ENCODE measurements at places on chromosomes 3 and 15.
A peak's percentile ranks its signal among the peaks of the same experiment; 100 is the strongest.

- DNase-seq = no peak
Observed at GRCh38 chr3:178203165-178203564, 333.1 kb upstream of the KCNMB2 start.

- no peak for DNase-seq
Observed at GRCh38 chr15:91471468-91471867, 371.4 kb downstream of the SV2B start.

DNA sequence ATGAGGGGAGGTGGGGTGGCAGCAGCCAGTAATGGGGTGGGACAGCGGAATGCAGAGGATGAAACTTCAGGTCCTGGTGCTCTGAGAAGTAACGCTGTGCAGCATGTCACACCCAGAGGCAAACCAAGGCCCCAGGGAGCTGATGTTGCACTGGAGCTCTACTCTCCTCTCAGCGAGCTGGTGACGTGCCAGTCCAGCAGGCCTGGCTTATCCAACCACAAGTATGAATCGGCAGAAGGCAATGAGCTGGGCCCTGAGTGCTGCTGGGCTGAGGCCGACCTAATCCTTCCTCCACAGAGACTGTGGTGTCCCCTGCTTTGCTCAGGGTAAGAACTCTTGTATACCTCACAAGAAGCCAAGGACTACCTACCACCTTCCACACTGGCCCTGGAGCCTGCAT lies 30.5 kb downstream of the CD86 start:
- no peak for DNase-seq

DNA sequence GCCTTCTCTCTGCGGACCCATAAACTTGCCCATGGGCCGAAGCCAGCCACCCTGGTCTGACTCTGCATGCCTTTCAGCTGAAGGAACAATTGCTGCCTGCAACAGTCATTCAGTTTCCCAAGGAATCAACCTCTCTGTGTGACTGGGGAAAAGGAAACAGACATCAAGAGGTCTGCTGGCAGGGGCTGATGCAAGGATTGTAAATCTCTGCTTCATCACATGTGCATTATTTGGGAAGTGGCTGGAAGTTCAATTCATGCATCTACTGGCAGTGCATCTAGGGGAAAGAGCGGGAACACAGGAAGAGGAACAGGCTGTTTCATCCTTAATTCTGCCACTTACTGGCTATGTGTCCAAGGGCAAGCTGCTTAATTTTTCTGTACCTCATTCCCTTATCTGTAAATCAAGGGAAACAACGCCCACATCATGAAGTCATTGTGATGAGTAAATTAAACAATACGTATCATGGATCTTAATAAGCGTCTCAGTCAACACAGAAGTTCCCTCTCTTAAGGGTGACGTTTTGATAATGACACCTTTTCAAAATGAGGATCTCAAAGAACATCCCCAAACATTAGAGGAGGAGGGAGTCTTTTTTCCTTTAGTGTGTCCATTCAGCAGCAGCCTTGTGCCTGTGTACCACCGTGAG lies 17.4 kb upstream of the ADPGK start:
- DNase-seq = no peak

- DNase-seq = no peak
Observed at GRCh38 chr3:179606534-179607085, 2.0 kb downstream of the NDUFB5 start.

DNA sequence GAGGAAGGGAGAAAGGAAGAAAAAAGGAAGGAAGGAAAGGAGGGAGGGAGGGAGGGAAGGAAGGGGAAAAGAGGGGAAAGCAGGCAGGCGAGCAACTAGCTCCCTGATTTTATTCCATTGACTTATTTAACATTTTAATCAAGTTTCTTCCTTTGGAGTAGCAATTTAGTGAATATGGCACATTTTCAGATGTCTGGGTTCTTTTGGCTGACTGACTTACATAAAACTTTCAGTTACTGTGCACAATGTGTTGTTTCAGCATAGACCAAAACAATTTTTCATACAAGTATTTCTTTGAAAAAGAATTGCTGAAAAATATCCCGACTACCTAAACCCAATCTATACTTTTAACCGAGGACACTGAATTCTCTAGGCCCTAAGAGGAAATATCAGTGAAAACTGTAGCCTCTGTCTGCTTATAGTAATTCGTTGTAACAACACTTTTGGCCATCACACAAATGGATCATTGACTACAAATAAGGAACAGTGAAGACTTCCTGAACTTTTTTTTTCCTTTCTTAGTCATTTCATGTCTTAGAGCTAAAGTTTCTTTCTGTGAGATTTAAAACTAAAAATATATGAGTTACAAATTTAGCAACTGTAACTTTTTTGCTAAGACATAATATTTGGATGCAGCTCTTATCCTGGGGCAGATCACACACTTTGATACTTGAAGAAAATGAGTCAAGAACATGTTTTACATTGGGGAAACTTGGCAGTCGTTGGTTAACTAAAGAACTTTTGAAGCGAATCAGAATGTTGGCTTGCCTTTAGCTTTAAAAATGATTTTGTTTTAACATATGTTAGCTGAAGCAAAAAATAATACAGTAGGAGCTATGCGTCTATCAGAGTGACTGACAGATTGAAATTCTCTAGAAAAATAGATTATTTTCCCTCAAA lies 79.6 kb downstream of the SOX2 start:
- no peak for DNase-seq

DNA sequence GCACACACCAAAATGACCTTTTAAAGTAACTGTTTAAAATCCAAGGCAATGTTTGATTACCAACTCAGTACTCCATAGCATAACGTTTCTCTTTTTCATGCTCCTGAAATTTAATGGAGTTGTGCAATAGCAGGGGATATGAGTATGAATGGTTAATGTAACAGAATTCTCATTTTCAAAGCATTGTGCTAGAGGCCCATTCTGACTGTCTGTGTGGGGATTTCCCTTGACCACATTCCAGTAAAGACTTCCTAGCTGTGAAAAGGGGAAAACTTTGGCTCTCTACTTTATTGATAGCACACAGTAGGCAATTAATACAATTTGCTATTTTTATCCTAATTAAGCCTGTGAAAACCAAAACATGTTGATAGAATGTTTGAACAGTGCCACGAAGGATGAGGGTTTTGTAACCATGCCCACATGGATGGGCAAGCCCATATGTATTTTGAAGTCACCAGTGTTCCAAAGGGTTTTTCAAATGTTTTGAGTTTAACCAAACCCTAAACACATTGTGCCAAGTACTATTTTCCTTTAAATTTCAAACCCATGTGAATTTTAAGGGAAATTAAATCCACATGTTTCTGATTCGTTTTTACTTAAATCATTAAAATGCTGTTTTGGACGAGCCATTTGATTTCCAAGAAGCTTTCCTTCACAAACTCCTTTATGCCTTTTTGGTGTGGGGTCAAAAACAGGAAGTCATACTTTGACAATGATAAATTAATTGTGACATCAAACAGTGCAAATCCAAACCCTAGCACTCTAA lies 261.2 kb downstream of the SHOX2 start:
- DNase-seq = no peak

DNA sequence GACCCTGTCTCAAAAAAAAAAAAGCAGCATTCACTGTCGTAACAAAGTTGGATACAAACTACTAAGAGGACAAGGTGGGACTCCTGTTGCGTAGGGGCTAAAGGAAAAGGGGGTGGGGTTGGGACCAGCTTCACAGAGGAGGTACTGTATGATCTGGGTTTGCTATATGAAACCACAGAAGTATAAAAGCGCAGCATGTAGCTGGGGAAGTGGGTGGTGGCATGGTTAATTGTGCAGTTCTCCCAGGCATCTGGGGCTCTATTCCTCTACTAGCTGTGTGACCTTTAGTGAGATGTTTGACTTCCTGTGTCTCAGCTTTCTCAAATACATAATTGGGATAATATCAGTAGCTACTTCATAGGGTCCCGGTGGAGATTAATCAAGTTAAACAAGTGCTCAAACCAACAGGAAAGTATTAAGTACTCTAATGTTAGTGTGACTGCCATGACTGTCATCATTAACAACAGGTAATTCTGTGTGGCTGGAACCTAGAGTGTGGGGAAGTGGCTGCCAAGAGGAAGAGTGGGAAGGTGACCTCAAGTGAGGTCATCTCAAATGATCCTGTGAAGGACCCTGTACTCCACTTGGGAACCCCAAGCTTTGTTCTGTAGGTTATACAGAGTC lies 11.5 kb downstream of the PARP16 start:
- no peak for DNase-seq

- no peak for DNase-seq
Observed at GRCh38 chr3:137972396-137972795, 37.6 kb upstream of the CLDN18 start.

- DNase-seq = no peak
Observed at GRCh38 chr3:10999221-11000107, 6.9 kb downstream of the SLC6A1 start.

GRCh38 chr3:63562323-63562722 lies 90.2 kb upstream of the SNTN start:
- no peak for DNase-seq

DNA sequence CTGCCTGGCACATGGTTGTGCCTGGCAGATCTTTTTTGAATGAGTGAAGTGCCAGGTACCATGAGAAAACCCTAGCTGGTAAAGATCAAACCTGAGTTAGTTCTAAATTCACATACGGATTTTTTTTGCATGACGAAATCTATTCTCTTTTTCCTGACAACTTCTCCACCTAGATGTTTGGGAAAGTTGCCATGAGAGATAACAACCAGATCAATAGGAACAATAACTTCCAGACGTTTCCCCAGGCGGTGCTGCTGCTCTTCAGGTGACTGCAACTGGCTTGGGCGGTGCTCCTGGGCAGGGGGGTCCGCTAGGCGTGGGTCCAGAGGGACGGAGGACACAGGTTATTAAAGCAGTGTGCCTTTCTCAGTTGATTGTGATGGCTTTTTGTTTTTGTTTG lies 71.8 kb downstream of the CHDH start:
- DNase-seq = no peak

GRCh38 chr3:185733980-185734724 lies 90.7 kb downstream of the IGF2BP2 start:
- no peak for DNase-seq

DNA sequence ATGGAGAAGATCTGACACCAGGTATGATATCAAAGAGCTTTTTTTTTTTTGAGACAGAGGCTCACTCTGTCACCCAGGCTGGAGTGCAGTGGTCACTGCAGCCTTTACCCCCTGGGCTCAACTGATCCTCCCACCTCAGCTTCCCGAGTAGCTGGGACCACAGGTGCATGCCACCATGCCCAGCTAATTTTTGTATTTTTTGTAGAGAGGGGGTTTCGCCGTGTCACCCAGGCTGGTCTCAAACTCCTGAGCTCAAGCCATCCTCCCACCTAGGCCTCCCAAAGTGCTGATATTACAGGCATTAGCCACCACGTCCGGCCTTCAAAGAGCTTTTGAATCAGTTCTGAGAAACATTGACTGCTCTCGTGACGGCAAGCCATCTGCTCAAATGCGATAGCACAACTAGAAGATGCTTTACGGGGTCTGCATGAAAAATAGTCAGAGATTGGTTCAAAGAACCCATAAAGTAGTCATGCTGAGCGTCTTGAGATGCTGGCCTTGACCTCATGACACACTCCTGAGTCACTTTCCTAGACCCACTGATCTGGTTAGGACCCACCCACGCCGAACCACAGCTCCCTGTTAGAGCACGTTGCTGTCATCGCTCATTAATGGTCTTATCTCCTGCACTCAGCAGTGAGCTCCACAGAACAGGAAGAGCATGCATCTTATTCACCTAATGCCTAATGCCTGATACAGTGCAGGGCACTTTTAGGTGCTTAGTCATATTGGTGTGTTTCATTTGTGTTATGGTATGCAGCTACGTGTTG lies 57.0 kb upstream of the NR2F2 start:
- no peak for DNase-seq

GRCh38 chr3:13821126-13821525 lies 58.7 kb downstream of the WNT7A start:
- DNase-seq = no peak

DNA sequence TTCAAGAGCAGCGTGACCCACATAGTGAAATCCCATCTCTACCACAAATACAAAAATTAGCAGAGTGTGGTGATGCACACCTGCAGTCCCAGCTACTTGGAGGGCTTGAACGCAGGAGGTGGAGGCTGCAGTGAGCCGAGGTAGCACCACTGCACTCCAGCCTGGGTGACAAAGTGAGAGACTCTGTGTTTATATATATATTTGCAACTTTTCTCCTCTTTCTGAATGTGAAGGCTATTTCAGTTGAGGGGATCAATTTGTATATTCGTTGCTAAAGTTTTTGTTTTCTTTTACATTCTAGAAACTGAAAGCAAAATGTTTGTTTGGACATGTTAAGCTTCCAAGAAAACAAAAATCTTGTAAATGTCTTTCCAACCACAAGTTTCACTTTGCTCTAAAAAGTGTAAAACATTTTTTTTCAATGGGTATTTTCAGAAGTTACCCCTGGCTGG lies 29.8 kb upstream of the FAM98B start:
- no peak for DNase-seq

GRCh38 chr3:41304593-41304992 lies 105.3 kb downstream of the CTNNB1 start:
- DNase-seq = no peak

- no peak for DNase-seq
Observed at GRCh38 chr15:39645138-39645975, 64.5 kb downstream of the THBS1 start.

- DNase-seq = no peak
Observed at GRCh38 chr15:66646799-66647198, 55.2 kb upstream of the SMAD6 start.

- peak; percentile 3 for DNase-seq
Observed at GRCh38 chr3:29936054-29936453, 655.2 kb downstream of the RBMS3 start.

DNA sequence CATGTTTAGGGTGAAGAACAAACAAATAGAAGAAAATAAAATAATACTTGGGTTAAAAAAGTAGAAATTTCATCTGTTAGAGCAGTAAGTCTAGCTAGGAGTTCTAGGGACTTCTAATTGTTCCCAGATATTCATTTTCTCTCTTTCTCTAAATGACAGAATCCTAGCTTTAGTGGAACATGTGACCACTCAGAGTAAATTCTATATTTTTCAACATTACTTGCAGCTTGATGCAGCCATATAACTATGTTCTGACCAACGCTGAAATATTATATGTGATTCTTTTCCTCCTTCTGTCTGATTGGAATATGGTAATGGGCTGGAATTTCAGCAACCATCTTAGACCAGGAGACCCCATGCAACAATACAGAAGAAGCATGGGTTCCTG lies 8.1 kb downstream of the PTX3 start:
- DNase-seq = no peak

- no peak for DNase-seq
Observed at GRCh38 chr3:30544812-30545211, 61.6 kb upstream of the TGFBR2 start.

DNA sequence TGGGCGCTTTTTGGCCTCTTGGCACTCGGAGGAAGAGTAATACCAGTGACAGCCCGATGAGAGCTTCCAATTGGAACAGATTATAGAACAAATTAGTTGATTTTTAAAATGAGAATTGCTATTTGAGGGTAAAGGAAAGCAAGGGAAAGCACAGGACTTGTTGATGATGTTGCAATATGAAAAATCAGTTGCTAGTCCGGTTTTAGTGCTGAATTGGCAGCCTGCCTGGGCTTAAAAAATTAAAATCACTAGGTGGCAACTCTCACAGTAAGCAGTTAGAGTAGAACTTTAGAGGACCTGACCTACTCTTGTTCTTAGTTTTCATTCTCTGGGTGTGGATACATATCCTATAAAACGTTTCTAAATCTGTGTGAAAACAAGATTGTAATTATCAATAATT lies 2.1 kb upstream of the SCAANT1 start:
- DNase-seq = no peak
